ENCODE measurements at places on chromosomes 4 and X.

GRCh38 chr4:6422866-6423265 is 49.5 kb downstream of the PPP2R2C start:
- DNase-seq, result no peak

- DNase-seq, result peak; percentile 81
Observed at GRCh38 chrX:116009861-116010710, 160.5 kb upstream of the AGTR2 start.

GRCh38 chr4:47010912-47011446 is 17.6 kb upstream of the GABRA4 start:
- DNase-seq, result no peak

- DNase-seq, result no peak
Observed at GRCh38 chr4:40998675-40999358, 215.5 kb downstream of the APBB2 start.

DNA sequence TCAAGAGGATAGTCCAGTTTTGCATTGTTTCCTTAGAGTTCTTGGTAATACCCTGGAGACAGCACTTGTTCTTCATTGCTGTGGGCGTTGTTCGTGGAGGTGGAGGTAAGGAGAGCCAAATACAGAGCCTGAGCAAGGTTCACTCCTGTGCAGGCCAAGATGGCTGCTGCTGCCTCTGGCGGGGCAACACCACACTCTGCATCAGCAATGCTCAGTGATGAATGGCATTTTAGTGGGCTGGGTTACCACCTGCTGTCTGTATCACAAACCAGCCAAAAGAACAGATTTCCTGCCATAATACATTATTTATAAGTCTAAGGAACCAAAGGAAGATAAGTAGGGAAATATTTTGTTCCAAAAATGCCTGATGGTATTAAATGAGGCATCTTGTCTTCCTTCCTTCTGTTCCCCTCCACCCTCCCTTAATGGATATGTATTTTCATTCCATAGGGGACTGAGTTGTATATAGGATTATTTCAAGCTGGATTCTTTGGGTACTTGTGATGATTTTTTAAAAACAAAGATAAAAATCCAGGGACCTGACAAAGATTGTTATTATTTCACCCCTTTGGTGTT is 61.6 kb upstream of the LIMCH1 start:
- no peak for DNase-seq

DNA sequence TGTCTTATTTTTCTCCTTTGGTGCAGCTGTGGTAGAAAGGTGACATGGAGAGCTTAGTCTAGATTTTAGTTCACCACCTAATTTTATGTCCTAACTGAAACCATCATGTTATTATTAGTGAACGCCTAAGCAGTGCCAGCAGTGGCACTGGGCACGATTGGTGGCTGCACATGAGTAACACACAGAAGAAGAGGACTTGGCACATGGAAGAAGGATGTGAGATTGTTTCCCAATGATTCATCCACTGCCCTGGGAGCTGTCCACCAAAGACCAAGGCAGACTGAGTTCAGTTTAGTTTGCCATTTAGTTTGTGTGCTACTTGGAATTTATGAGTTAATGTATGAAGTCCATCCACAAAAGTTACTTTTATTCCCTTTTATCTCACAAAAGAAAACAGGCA is 68.1 kb upstream of the NAP1L5 start:
- DNase-seq, result no peak

Measured in right forelimb (tissue), 1 donor.